WTC11 (cell line): ENCODE measurements at places on chromosomes 3 and 15.

GRCh38 chr15:24678485-24678884 lies 2.9 kb downstream of the NPAP1 start:
- DNase-seq: no peak

- no peak for DNase-seq
Measured at GRCh38 chr15:23671481-23671880, 15.6 kb downstream of the NDN start.

DNA sequence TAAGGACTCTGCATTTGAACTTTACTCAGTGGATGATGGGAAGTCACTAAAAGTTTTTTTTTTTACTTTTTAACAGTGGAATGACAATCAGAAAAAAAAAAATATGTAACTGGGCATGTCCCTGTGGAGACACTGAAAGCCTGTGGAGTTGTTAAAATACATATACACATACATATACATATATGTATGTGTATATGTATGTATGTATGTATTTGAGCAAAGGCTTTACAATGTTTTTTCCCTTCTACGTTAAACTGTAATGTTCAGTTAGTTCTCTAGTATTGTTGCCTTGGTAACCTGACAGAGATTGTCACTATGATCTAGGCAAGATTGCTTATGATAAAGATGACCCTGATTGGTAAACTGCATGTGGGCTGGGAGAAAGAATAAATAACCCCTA lies 30.3 kb downstream of the NSUN3 start:
- DNase-seq: no peak

DNA sequence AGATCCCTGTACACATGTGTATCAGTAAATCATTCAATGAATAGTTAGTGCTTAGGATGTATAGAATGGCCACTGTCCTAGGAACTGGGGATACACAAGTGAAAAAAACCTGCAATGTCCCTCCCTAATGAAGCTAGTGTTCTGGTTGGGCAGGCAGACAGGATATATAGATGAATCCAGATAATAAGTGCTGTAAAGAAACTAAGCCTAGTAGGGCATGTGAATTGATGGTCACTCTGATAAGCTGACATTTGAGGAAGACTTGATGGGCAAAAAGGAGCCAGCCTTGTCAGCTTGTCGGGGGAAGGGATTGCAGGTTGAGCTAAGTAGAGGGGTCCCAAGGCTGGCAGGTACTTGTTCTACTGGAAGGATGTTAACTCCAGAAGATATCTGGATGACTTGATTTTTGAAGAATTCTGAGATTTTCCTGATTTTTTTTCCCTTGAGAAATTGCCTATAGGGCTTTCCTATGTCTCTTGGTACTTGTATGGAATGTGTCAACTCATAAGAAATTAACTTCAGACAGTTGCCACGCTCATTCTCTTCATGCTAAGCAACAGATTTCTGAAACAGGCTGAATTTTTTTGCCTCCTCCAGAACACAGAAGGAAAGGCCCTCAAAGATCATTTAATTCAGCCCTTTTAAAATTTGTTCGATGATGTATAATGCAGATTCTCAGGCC lies 6.3 kb upstream of the KIF23 start:
- DNase-seq: no peak

DNA sequence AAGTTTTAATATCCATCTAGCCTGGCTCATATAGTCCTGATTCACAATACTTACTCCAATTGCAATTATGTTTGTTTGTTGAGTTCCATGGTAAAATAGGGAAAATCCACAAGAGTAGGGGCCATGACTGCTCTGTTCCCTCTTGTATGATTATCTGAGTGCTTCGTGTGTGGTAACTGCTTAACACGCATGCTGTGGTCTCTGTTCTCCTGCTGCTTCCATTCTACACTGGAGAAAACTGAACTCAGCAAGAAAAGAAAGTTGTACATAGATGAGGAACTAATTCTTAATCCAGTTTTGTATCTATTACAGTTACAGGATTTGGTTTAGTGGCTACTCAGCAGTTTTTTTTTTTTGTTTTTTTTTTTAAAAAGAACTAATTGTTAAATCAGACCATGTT lies 223.0 kb upstream of the SATB1 start:
- DNase-seq: no peak

- no peak for DNase-seq
Measured at GRCh38 chr3:188583341-188584161, 429.6 kb downstream of the LPP start.

DNA sequence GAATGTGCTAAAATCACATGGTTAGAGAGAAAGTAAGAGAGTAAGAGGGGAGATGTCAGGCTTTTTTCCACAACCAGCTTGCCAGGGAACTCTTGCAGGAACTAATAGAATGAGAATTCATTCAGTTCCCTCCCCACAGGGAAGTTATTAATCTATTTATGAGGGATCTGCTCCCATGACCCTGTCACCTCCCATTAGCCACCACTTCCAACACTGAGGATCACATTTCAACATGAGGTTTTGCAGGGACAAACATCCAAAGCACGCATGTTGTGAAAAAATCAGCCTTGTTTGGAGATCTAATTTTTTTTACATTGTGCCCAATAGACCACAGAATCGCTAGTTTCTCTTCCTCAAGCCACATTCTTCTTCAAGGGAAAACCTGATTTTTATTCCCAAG lies 904.0 kb downstream of the TBL1XR1 start:
- no peak for DNase-seq

- DNase-seq: no peak
Measured at GRCh38 chr3:111278959-111279358, 207.3 kb downstream of the NECTIN3 start.

DNA sequence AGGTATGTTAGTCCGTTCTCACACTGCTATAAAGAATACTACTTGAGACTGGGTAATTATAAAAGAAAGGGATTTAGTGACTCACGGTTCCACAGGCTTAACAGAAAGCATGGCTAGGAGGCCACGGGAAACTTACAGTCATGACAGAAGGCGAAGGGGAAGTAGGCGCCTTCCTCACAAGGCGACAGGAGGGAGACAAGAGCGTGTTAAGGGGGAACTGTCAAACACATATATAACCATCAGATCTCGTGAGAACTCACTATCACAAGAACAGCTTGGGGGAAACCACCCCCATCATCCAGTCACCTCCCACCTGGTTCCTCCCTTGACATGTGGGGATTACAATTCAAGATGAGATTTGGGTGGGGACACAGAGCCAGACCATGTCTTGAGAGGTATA lies 30.4 kb downstream of the SPRED1 start:
- no peak for DNase-seq

DNA sequence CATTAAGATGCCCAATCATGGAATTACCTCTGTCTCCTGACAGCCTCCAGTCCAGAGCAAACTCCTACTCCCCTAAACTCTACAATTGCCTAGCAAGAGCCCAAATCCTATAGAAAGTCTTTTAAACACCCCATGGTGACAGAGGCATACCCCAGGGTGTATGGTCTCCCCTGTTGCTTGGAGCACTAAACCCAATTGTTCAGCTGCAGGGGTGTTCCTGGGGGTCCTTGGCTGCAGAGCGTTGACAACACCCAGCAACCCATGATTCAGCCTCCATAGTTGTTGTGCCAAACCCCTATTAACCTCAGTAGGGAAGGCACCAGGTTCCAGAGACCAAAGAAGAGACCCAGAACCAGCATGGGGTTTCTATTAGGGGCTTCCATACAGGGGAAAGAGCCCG lies 41.8 kb upstream of the NEDD4 start:
- no peak for DNase-seq

DNA sequence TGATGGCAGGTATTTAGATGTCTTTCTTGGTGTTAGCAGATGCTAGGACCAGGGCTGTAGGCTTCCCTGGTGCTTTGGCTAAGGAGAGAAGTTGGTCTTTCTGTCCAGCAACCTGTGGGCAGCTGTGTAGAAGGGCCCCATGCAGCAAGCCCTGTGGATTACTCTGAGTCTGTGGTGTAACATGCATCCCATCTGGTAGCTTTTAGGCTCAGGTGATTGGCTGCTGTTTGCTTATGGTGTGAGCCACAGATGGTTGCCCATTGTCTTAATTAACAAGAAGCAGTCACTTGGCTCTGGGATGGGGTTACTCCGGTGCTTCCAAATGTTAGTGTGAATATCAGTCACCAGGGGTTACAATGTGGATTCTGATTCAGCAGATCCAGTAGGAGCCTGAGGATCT lies 368.6 kb upstream of the C2CD4B start:
- no peak for DNase-seq

GRCh38 chr3:45104715-45105711 lies 41.2 kb downstream of the CDCP1 start:
- no peak for DNase-seq

GRCh38 chr3:141578202-141578973 lies 91.6 kb downstream of the RASA2 start:
- DNase-seq: no peak

- DNase-seq: no peak
Measured at GRCh38 chr3:173789530-173790162, 392.1 kb downstream of the NLGN1 start.

- DNase-seq: no peak
Measured at GRCh38 chr15:75123395-75123794, 78.3 kb upstream of the C15orf39 start.

DNA sequence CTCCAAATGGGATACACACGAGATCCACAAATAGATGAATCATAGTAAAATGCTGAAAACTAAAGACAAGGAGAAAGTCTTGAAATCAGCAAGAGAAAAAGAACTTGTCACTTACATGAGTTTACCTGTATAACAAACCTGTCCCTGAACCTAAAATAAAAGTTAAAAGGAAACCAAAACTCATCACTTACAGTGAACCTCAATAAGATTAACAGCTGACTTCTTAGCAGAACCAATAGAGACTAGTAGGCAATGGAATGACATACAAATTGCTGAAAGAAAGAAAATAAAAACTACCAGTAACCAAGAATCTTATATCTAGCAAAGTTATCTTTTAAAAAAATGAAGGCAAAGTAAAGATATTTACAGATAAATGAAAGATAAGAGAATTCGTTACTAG lies 27.4 kb downstream of the SEC22A start:
- DNase-seq: no peak

GRCh38 chr3:45608885-45609284 lies 14.3 kb downstream of the LIMD1 start:
- no peak for DNase-seq

DNA sequence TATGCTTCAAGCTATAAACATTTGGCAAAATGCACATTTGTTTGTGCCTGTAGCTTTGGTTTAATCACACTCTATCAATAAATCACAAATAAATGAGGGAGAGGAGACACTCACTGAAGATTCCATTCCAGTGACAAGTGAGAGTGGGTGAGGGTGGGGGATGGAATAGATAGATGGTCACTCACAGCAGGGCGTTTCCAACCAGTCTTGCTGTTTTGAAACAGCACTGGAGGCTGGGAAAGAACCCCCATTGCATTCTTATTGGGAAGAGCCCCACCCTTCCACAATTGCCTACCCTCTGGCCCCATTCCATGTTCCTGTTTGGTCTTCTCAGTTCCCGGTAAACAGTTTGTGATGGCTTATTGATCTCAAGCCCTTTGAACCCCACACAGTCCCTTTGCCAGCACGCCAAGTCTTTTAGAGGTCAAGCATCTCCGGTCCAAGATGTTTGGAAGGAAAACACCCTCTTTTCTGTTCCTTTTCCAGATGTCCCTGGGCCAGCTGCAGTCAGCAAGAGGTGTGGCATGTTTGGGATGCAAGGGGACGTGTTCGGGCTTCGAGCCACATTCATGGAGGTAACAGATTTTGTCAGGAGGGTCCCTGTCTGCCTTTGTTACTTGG lies 30.7 kb downstream of the LMCD1 start:
- no peak for DNase-seq

- no peak for DNase-seq
Measured at GRCh38 chr3:189626286-189626685, 4.9 kb upstream of the TP63 start.

DNA sequence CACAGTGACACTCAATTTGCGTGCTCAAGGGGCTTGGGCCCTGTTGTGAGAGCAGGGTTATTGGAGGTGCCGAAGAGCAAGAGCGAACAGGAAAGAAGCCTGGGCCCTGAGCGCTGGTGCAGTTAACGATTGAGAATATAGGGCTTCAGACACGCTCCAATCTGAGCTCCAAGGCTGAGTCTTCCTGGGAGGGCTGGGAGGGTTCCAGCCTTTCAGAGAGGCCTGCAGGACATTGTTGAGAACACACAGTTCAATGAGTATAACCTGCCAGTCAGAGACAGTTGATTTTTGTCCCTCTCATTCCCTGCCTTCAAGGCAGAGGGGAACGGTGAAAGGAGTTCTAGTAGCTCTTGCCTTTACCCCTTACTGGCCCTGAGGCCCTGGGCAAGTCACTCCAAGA lies 47.3 kb downstream of the GLDN start:
- DNase-seq: no peak

DNA sequence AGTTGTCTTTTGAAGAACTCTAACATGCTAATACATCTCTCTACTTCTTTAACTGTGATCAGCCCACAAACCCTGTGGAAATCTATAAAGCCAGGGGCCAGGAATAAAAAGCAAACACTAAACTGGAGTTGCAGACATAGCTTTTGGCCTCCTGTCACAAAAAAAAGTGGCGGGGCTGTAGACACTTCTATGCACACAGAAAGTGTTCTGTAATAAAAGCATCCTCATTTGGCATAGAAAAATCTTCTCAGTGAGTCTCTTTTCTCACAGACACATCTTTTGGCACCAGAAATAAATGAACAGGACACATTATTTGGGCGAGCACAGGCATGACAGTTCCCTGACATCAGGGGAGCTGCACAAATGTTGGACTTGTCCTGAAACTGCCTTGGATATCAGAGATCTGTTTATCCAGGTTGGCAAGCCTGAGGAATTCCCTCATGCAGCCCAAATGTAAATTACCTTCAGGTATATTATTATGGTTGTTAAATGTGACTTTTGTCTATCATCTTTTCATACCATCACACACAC lies 355.4 kb downstream of the FGF12 start:
- DNase-seq: no peak

DNA sequence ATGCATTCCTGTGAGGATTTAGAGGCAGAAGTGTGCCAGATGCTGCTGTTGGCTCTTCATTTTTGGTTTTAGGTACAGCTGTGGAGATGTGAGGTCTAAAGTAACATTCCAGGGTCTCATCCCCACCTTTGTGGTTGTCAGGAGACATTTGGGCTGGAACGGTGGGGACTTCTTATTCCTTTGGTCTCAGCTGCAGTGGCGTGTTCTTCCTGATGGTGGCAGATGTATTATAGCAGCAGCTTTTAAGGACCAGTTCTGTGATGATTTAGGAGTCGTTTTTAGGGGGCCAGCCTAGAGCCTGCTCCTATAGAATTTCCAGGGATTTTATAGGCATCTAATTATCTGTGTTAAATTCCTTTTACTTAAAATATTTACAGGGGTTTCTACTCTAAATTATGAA lies 221.0 kb upstream of the EOMES start:
- peak; percentile 56 for DNase-seq

- no peak for DNase-seq
Measured at GRCh38 chr15:37057831-37058230, 42.5 kb downstream of the MEIS2 start.

DNA sequence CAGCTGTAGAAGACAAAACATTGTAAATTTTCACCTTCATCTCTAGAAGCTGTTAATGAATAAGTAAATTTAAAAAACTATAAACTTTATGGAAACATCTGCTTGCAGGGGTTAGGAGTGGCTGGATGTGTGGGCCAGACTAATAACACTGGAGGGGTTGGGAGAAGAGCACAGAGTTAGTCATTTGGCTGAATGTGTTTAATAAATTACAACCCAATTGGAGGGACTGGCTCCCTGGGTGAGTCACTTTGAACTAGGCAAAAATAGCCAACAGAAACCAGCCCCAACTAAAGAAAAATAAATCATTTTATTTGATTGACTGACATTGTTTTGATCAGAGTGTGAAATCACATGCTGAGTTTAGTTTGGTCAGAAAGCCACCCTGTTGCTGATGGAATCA lies 21.8 kb downstream of the DGKG start:
- no peak for DNase-seq

- DNase-seq: no peak
Measured at GRCh38 chr3:189710620-189711402, 79.6 kb downstream of the TP63 start.
